ENCODE measurements at places on chromosomes 1 and 21. TPM values are rescaled to one million over a fixed set of nuclear protein-coding genes. Genes with fewer than 3 reads are reported as not detected.

RSPH1 gene
- total RNA-seq: not detected

FAM151A gene
- total RNA-seq: not detected

MSTO1 gene
- total RNA-seq: 15.5 TPM

RAB13 gene
- total RNA-seq: 33.5 TPM

Measured in SJSA1 (cell line).